ENCODE measurements at places on chromosomes 5 and 9. TPM values are rescaled to one million over a fixed set of nuclear protein-coding genes. Genes with fewer than 3 reads are reported as not detected.

- DNase-seq = no peak
Observed at GRCh38 chr9:133767625-133768024, 29.5 kb upstream of the SARDH start.

DNA sequence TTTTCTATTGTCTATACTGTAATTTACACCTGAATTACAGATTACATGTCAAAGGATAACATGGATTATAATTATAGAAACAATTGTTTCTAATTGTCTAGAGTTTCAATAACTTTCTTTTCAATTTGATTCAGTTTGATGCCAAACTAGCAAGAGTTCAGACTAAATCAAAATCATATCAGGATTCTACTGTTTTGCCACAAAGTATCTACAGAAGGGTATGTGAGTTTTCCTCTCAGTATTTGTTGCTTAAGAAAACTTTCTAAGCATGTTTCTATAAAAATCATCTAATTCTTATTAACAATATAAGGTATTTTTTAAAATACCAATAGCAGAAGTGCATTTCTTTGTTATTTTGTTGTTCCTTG lies 12.5 kb downstream of the SELENOP start:
- DNase-seq = no peak

DNA sequence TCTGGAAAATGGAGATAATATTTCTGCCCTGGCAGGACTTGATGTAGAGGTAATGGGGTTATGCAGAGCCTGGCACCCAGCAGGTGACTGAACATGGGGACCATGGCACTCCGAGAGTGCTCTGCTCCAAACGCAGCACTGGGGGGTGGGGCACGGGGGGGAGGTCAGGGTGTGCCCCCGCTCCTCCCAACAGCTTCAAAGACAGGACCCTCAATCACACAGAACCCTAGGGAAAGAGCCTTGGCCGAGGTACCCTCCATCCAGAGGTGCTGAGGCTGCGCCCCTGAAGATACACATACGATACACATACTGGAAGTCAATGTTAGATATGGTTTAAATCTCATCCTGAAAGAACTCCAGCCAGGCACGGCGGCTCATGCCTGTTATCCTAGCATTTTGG lies 26.6 kb upstream of the CEP72 start:
- no peak for DNase-seq

GRCh38 chr9:13628526-13628925 lies 349.0 kb upstream of the MPDZ start:
- no peak for DNase-seq

DNA sequence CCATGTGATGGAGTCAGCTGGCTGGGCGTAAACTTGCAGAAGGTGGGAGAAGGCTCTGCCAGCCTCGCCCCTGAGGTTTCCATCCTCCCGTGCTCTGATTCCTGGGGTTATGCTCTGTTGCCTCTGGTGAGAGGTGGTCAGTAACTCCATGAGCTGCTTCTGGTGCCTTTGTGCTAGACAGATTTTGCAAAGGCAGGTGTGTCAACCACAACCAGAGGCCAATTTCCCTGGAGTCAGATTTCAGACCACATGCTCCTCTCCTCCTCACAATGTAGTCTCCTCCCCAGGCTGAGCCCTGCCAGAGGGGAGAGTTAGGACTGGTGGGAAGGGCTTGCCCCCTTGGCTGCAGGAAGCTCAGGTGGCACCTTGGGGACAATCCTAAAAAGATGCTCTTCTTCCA lies 38.8 kb upstream of the TENT4A start:
- DNase-seq = no peak

- DNase-seq = no peak
Observed at GRCh38 chr9:72473474-72474261, 47.7 kb upstream of the TMC1 start.

DNA sequence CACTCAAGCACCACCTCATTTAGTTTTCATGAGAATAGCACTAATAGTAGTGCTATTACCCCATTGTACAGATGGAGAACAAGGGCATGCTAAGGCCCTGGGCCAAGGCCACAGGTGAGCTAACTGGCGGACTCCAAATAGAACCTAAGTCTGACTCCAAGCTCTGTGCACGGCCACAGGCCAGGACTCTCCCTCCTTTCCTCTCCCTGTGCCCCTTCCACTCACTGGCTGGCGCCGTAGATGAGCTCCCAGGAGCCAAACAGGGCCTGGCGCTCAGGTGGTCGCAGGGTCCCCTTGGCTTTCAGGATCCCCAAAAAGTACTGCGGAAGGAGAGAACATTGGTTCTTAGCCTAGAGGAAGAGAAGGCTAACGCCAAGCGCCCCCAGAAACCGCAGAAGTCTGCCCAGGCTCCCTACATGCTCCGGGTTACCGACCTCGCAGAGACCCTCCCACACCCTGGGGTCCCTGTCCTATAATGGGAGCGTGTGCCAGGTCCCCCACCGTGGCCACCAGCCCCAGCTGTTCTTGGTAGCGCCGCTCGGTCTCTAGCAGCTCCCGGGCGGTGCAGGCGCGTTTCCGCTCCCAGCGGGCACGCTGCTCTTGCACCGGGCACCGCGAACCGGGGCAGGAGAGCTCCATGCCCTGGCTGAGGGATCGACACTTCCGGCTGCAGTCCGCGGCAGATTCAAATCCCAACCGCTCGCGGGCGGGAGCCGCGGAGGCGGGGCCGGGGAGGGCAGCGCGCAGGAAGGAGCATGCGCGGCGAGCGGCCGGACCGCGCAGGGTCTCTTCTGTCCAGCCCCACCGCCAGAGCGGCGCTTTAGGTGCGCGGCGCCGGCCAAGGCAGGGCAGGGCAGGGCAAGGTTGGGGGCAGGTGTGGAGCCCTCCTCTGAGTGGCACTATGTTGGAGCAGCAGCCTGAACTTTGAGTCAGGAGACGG lies at the start of gene ARHGEF39:
Gene ARHGEF39, minus strand, starts transcription at position 665 of the 940 bp plus-strand sequence. Its CDS starts 26 bp downstream, at position 639.
- peak; percentile 69 for DNase-seq

GRCh38 chr5:177988989-177989625 lies 6.9 kb downstream of the PROP1 start:
- DNase-seq = no peak

GRCh38 chr5:106174903-106175302 lies 1495.8 kb downstream of the EFNA5 start:
- no peak for DNase-seq

Gene BAAT
- 0.07 TPM for polyA plus RNA-seq

Gene SPEF2
- 62.4 TPM for polyA plus RNA-seq

DNA sequence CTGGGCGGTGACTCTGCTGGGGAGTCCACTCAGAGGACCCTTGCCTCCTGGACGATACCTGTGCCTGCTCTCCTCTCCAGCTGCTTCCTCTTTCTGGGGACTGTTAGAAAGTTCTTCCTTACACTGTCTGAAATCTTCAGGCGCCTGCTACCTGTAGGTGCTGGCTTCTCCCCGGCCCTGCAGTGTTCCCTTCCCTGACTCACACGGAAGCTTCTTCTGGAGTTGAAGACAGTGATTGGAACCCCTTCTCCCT lies 562 bp downstream of the GSN start:
- no peak for DNase-seq

- DNase-seq = peak; percentile 6
Observed at GRCh38 chr9:96567203-96567700, 52.4 kb downstream of the CDC14B start.

DNA sequence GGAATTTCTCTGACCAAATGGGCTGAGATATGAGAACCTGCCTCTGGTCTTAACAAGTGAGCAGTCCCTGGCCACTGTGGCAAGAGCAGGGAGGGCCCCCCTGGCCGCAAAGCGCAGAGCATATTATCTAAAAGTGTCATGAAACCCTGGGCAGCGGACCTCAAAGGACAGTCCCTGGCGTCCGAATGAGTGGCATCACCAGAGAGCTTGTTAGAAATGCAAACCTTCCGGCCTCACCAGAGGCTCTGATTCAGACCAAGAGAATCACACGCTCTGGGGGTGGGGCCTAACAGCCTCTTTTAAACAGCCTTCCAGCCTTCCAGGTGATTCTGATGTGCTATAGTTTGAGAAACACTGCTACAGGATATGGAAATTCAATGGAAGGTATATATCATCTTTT lies 10.9 kb downstream of the PTPN3 start:
- DNase-seq = no peak

Gene SLC6A3
- 0.72 TPM for polyA plus RNA-seq

Data from left renal pelvis (tissue), 4 donors.